AG08396 (cell line): ENCODE measurements at places on chromosomes 4 and X.

DNA sequence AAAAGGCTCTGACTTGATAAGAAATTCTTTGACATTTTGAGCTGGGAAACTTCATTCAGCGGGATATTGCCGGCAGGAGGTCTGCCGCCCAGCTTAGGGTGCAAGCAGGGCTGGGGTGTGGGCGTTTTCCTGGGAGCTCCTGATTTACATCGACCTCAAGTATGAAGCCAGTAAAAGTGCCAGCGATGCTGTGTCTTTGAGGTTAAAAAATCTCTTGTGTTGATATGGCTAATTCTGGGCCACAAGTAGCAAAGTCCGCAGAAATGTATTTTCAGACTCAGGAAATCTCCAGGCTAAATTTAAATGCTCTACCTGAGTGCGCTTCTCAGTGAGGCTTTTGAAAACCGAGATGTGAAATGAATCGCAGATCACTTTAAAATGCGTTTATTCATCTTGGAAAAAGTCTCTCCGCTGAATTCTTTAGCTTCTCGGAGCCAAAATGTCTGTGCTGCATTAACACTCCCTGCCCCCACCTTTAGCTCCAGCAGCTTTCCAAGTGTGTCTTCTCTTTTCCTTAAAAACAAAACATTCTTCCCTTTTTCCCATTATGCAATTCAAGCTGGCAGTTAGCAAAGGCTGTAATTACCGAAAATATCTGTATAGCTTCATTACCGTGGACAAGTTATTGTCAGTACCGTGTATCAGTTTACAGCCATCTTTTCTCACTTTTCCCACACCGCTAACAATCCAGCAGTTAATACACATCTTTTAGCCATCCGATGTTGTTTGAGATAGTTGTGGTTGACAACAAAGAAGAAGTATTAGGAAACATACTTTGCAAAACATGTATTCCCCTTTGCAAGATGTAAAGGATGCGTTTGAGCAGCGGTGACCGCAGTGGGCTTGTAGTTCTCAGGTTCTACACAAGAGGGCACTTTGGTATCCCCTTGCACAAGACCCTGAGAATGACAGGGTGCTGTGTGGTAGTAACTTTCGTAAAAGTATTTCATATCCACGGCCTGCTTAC is 136.0 kb upstream of the STX18 start:
- DNase-seq: peak; percentile 72

DNA sequence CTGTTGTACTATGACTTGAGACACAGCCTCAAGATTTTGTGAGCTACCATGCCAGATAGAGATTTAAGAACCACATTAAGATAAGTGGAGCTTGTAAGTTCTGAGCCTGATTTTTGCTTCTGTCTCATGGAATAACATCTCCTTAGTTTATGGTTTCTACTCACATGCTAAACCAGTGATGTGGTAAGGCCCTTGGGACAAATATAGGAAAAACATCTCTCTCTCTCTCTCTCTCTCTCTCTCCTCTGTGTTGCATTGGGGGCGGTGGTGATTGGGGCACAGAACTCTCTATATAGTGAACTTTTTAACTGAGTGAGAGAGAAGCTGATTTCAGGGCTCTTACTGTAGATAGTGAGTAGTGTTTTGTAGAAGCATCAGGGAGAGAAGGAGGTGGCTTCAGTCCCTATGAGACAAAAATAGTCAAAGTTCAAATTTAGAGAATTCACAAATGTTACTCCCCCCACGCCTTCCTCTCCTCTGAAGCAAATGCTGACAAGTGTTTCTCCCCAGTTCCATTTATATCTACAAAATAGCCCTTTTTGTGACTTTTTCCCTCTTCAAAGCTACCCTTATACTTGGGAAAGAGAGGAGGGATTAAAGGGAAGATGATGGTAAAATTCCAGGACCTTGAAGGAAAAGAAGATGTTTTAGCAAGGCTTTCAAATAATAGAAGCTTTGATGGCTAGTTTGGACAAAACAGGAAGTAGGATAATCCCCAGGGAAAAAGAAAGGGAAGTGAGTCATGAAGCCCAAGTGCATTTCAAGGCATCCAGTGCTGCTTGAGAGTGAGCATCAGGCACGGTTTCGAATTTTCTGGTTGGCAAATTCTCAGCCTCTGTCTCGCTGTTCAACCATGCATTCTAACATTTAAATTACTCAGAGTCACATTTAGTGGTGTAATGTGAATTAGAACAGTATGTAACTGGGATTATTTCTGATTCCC is 134.3 kb upstream of the AP1S2 start:
- DNase-seq: peak; percentile 34

DNA sequence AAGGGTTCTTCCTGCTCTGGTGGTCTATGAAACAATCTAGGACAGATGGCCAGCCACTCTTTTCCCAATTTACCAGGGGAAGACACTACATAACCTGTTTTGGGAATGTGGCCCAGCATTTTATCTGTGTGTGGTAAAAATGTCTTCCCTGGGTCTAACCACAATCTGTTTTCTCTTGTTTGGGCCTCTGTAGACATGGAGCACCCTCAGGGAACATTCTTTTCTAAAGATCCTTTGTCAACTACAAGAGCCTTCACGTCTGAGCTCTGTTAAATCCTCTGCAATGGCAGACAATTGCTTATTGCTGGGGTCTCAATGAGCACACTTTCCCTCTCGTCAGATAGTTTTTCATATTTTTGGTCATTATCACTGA is 35.5 kb downstream of the PLAC1 start:
- no peak for DNase-seq

- peak; percentile 7 for DNase-seq
Measured at GRCh38 chr4:179624768-179625181, 2182.5 kb upstream of the AGA start.

DNA sequence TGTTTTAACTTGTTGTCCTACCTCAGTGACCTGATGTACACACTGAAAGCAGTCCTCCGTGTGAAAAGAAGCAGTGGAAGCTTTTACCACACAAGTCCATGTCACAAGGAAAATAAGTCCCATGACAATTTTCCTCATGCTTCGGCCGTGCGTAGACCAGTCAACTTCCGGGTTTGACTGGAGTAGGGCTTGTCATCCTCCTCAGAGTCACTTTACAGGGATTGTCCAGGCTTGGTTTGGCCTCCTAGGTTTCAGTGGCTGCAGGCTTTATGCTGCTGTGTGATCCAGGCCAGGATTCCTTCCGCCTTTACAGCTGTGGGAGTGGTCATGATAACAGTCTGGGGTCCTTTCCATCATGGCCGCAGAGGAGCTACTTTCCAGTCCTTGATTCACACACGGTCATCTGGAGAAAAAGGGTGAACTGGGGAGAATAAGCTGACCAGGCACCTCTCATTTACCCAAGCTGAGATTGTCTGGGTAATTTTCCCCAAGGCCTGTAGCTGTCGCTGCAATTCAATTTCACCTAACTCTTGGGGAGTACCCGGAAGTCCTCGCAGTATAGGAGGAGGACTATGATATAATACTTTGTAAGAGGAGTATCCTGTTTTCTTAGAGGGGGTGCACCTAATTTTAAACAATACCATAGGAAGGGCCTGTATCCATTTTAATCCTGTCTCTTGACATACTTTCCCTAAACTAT is 206.1 kb upstream of the KLF8 start:
- no peak for DNase-seq

- no peak for DNase-seq
Measured at GRCh38 chr4:185865901-185866328, 53.9 kb upstream of the SORBS2 start.
